T-cell (primary cell): ENCODE measurements at places on chromosomes 13 and 19.

DNA sequence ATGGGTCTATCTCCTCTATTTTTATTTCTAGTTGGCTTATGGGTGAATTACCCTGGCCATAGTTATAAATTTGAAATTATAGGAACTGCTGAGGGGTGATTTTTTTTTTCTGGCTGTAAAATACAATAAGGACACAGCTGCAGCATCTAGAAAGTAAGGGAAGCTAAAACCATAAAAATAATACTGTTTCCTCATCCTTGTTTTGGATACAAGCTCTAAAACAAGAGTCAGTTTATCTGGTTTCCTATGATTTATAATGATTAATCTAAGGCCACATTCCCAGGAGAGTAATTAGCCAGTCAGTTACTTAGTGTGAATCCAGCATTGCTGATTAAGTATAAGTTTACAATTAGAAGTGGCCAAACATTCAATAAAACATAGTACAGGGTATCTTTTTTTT, 219.1 kb upstream of the NBEA start:
- DNase-seq = no peak

GRCh38 chr19:2044709-2045500, 6.1 kb downstream of the MKNK2 start:
- no peak for DNase-seq

DNA sequence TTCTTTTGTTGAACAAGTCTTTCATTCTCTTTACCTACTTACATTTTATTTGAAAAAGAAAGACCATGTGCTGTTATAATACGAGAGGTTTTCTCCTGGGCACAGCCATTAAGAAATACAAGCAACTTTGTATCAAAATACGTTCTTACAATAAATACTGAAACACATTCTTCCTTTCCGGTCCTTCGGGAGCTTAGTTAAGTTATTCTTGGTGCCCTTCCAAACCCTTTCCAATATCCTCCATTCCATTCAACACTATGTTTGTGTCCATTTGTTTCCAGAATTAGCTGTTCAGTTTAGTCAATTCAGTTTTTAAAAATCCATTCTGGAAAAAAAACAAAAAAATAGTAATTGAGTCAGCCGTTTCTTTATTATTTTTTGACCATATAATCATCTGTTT, 746.8 kb upstream of the SLC10A2 start:
- no peak for DNase-seq

DNA sequence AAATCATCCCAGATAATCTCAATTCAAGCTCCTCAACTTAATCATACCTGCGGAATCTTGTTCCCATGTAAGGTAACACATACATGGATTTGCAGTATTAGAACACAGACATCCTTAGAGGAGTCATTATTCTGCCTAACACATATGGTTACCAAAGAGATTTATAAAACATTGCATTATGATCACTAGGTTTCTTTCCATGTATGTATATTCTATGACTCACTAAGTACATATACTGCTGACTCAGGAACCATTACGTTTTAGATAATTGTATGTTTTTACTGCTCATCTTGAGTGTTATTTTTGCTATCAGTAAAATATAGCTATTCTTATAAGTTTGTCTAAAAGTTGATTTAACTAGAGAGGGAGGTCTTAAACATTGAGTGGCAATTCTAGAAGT, 182.9 kb downstream of the SLITRK6 start:
- DNase-seq = no peak

GRCh38 chr13:98217597-98217996, 40.5 kb upstream of the RNF113B start:
- no peak for DNase-seq

GRCh38 chr19:46745521-46746280, at the start of gene FKRP:
Gene FKRP (plus strand): TSS chr19:46746057. CDS start chr19:46755451, 9,394 bp downstream.
- no peak for DNase-seq

DNA sequence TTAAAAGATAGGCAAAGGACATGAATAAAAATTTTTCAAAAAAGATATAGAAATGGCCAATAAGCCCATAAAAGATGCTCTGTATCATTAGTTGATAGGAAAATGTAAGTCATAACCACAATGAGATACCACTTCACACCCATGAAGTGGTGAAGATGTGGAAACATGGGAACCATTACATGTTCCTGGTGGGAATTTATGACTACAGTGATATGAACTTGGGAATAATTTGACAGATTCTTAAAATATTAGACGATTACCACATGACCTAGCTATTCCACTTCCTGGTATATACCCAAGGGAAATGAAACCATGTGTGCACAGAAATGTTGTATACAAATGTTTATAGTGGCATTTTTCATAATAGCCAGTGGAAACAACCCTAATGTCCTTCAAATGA, 232.2 kb downstream of the GGACT start:
- DNase-seq = no peak

- no peak for DNase-seq
These were observed 26.1 kb downstream of the PPP5C start for GRCh38 chr19:46372901-46373490.

DNA sequence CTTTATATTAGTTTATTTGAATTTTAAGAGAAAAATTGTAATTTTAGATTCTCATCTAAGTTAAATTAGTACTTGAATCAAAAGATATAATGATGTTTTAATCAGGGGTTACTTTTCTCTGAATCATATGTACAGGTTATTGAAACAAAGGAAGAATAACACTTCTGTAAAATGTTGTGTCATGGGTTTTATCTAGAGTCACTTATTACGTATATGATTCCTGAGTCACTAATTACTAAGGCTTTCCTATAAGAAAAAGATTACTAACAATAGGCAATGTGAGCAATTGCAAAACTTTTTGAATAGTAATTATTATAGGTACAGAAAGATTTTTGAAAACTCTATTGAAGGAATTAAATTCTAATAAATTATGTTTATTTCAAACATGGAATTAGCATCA, 99.2 kb upstream of the KLF5 start:
- DNase-seq = no peak

DNA sequence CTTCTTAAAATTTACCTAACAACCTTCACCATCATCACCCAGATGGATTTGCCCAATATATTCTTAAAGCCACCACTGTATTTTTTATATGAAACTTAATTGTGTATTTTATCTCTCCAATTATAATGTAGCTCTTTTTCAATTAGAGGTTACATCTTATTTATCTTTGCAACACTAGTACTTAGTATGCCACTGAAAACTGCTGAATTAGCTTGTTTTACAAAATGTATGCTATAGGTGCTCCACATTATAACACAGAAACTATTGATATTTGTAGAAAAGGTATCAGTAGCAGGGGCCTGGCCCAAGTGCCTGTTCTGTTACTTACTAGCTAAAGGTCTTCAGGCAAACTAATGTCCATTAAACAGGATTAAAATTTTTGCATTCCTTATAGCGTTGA, 35.8 kb upstream of the PCDH17 start:
- DNase-seq = no peak

GRCh38 chr13:20843166-20843565, 59.4 kb downstream of the XPO4 start:
- no peak for DNase-seq

- no peak for DNase-seq
These were observed 40.8 kb downstream of the GGACT start for GRCh38 chr13:100547791-100548201.

GRCh38 chr19:39833160-39833463, 850 bp downstream of the DYRK1B start:
- no peak for DNase-seq

- DNase-seq = no peak
These were observed 764.9 kb downstream of the LIG4 start for GRCh38 chr13:107450431-107450830.

DNA sequence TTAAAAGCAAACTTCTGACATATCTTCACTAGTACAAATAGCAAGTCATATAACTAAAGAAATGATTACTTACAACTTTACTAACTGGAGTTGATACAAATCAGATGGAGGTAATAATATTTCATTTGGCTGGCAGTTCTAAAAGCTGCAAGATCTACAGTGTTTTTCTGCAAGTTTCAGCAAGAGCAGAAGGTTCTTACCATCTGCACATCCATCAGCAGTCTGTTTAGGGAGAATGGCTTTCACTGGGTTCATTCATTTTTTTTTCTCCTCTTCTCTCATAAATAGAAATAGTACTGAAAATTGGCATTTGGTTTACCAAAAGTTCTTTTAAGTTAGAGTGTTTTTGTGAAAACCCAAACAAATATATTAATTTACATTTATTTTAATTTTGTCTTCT, 3.1 kb upstream of the SHISA2 start:
- DNase-seq = no peak

GRCh38 chr13:112643759-112644459, 45.9 kb upstream of the ATP11A start:
- DNase-seq = no peak

- DNase-seq = peak; percentile 11
These were observed 8.3 kb downstream of the CACTIN start for GRCh38 chr19:3618144-3618810.

DNA sequence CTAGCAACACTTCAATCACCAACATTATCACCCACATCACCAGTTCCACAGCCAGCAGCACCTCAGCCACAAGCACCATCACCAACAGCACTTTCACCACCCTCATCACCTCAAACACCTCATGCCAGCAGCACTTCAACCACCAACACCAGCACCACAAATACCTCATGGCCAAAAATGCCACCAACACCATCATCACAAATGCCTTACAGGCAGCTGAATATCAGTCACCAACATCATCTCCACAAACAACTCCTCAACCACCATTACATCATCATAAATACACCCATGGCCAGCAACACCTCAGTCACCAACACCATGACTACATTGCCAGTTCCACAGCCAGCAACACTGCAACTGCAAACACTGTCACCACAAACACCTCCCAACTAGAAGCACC, 10.4 kb downstream of the FCER2 start:
- DNase-seq = no peak

- DNase-seq = peak; percentile 52
These were observed 4.1 kb upstream of the CD79A start for GRCh38 chr19:41872775-41873647.

GRCh38 chr19:16034180-16034579, 42.1 kb upstream of the TPM4 start:
- no peak for DNase-seq

DNA sequence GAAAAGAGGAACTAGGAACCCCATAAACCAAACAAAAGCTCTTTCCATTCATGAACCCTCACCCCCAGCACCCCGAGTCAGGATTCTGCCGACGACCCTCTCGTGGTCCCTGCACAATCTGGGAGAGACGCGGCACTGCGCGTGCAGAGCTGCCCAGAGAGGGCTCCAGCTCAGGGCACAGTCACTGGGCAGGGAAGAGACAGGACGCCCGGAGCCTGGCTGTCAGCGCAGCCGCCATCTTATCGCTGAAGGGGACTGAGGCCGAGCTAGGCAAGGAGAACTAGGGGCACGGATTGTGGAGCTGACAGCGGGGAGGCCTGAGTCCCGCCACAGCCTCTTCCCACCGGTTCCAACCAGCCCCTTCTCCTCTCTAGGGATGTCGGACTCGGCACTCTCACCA, 349 bp downstream of the ZNF98 start:
- no peak for DNase-seq

DNA sequence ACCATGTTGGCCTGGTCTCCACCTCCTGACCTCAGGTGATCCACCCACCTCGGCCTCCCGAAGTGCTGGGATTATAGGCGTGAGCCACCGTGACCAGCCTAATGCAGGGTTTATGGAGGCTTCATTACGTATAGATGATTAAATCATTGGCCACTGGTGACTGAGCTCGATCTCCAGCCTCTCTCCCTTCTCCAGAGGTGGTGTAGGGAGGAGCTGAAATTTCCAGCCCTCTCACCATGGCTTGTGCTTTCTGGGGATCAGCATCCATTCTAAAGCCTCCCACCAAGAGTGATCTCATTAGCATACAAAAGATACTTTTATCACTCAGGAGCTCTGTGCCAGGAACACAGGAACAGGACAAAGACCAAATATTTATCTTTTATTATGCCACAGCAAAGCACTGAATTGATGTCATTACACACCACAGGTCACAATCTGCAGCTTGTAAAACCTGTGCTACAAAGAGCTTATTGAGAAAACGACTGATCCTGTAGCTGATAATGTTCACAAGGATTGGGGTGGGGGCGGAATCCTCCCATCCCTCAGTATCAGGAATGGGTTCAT, 32.4 kb downstream of the RHPN2 start:
- no peak for DNase-seq

- no peak for DNase-seq
These were observed 7.5 kb upstream of the GJA3 start for GRCh38 chr13:20168396-20168795.

- DNase-seq = no peak
These were observed 33.3 kb upstream of the SHFL start for GRCh38 chr19:10052602-10053360.

- no peak for DNase-seq
These were observed 30.3 kb downstream of the ZNF823 start for GRCh38 chr19:11708457-11708856.

- no peak for DNase-seq
These were observed 24.0 kb downstream of the ALG5 start for GRCh38 chr13:36975172-36975571.
